Cortex of kidney (tissue), 1 donor: ENCODE measurements at places on chromosomes 7 and 10.

DNA sequence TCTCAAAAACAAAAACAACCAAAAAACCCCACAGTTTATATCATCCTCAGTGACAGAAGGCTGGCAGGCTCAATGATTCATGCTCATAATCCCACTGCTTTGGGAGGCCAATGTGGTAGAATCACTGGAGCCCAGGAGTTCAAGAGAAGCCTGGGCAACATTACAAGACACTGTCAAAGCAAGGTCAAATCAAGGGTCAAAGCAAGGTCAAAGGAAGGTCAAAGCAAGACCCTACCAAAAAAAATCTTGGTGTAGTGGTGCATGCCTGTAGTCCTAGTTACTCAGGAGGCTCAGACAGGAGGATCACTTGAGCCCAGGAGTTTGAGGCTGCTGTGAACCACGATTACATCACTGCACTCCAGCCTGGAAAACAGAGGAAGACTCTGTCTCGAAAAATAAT is 14.2 kb upstream of the NPC1L1 start:
- no peak for DNase-seq

GRCh38 chr7:111380945-111381344 is 181.3 kb downstream of the IMMP2L start:
- DNase-seq: no peak

DNA sequence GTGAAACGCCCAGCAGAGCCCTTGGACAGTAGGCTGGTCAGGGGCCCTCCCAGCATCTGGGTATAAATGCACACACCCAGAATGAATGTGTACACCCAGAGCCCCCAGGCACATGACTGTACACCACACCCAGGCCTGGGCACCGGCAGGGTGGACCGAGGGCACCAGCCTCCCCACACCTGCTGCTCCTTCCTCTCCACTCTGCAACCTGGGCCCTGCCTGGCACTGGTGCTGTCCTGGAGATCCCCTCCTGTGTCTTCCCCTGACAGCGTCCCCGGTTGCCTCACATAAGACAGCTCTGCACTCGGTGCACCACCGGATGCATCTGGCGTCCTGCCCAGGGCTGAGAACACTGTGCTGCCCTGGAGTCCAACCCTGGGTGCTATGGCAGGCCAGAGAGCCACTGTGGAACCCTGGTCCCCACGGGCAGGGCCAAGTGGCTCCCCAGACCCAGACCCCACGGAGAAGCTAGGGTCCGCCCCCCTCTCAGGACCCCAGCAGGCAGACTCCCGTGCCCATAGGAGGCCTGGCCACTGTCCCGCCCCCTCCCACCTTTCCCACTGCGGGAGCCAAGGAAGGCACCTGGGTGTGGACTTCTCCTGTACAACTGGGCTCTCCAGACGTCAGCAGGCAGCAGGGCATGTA is 6.6 kb downstream of the RASGEF1A start:
- no peak for DNase-seq

- DNase-seq: no peak
Observed at GRCh38 chr7:151793991-151794507, 82.9 kb downstream of the PRKAG2 start.

GRCh38 chr10:74047871-74048270 is 50.0 kb downstream of the VCL start:
- no peak for DNase-seq
